CD4-positive, alpha-beta T cell treated with Interleukin-21 for 1 hour (primary cell): ENCODE measurements at places on chromosomes 5 and 9.

GRCh38 chr5:134175921-134176510 is 734 bp downstream of the SKP1 start:
- DNase-seq, result peak; percentile 59

GRCh38 chr9:79300068-79300467 is 271.7 kb upstream of the TLE4 start:
- DNase-seq, result no peak

- no peak for DNase-seq
Observed at GRCh38 chr9:129330711-129331492, 152.8 kb upstream of the IER5L start.

- DNase-seq, result no peak
Observed at GRCh38 chr5:115306011-115306536, 9.6 kb upstream of the CCDC112 start.

DNA sequence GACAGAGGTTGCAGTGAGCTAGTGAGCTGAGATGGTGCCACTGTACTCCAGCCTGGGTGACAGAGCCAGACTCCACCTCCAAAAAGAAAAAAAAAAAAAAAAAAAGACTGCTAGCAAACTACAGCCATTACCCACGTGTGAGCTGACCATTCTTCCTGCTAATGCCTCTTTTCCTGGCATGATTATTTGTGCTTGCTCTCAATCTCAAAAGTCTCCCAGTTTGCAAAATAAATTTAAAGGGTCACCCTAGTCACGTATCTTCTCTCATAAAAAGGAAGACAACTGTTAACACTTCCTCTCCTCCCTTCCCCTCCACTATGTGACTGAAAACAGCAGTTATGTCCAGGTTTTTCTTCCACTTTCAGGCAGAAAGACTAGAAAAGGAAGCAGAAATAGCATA is 37.2 kb downstream of the TRIM36 start:
- DNase-seq, result no peak

GRCh38 chr9:18829873-18830272 is 203.1 kb downstream of the SAXO1 start:
- no peak for DNase-seq

- no peak for DNase-seq
Observed at GRCh38 chr5:75961818-75962217, 121.4 kb upstream of the SV2C start.

DNA sequence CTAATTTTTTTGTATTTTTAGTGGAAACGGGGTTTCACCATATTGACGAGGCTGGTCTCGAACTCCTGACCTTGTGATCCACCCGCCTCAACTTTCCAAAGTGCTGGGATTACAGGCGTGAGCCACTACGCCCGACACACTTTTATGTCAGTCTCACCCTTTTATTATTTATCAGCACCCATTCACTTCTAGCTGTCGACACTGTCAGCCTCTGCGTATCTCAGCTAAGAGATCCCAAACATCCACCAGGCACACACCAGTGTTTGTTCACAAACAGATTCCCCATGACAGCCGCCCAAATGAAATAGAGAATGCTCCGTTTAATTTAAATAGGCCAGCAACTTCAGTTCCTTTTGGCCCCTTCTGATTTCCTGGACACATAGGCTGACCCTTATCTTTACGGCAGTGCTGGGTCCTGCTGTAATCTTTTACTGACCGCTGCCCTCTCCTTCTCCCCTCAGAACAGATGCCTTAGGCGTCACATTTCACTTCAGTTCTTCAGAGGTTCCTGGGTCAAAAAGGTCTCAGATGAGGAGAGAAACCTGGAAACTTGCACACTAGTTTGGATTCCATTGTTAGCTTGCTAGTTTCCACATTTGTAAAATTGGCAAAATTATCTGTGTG is 43.1 kb upstream of the CKMT2 start:
- no peak for DNase-seq

DNA sequence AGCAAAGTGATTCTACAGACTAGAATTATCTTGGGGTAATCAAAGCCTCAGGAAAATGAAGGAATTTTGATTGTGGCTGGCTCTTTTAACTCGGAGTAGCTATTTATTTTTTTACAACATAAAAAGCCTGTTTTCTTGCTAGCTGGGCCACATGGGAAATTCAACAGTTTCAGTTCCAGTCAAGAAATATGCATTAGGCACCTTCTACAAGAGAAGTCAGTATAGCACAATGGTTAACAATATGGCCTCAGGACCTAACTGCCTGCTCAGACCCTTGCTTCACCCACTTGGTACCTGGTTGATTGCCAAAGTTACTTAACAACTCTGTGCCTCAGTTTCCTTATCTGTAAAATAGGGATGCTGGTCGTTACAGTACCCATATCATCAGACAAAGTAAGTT is 586.2 kb downstream of the ZNF608 start:
- DNase-seq, result no peak

GRCh38 chr5:147756566-147756965 is 26.0 kb downstream of the JAKMIP2 start:
- DNase-seq, result no peak

DNA sequence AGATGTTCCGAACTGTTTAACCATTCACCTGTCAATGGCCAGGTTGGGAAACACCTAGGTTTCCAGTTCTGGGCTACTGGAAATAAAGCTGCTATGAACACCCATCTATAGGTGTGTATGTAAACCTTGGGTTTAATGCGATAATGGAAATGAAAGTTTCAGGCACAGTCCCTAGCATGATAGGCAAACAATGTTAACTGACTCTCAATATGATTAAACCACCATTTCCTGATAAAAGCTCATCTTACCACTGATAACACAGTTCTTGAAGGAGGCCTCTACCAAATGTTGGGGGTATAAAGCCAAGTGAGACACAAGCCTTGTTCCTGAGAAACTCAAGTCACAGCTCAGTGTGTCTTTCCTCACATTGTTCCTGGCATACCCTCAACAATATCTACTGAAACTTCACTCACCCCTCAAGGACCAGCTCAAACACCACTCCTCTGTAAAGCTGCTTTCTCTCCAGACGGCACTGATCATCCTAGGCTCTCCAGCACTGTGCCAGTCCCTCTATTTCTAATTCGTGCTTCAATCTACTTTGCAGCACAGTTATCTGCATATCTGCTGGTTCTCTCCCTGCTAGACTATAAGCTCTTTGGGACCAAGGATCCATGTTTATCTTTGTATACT is 15.8 kb downstream of the RAB14 start:
- no peak for DNase-seq

GRCh38 chr5:24510523-24510988 is 134.2 kb downstream of the CDH10 start:
- DNase-seq, result no peak

DNA sequence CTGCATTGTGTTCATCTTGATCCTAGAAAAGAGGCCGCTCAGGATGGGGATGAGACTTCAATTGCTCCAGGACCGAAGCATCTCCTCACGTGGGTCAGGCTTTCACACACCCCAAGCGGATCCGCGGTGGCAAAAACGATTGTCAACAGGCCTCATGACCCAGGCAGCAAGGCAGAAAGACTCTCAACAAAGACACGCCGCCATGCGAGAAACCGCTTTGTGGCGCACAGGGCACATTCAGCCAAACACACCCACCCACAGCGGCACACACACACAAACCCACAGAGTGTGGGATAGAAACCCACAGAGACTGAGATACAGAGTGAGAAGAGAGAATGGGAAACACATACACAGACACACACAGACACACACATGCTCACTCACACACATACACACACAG is 483.4 kb downstream of the SPATA31A7 start:
- DNase-seq, result no peak

GRCh38 chr5:112440031-112440430 is 21.0 kb upstream of the EPB41L4A start:
- no peak for DNase-seq

GRCh38 chr5:175534070-175534932 is 55.9 kb downstream of the SFXN1 start:
- peak; percentile 82 for DNase-seq

GRCh38 chr5:125717209-125717608 is 706.0 kb upstream of the GRAMD2B start:
- DNase-seq, result no peak

DNA sequence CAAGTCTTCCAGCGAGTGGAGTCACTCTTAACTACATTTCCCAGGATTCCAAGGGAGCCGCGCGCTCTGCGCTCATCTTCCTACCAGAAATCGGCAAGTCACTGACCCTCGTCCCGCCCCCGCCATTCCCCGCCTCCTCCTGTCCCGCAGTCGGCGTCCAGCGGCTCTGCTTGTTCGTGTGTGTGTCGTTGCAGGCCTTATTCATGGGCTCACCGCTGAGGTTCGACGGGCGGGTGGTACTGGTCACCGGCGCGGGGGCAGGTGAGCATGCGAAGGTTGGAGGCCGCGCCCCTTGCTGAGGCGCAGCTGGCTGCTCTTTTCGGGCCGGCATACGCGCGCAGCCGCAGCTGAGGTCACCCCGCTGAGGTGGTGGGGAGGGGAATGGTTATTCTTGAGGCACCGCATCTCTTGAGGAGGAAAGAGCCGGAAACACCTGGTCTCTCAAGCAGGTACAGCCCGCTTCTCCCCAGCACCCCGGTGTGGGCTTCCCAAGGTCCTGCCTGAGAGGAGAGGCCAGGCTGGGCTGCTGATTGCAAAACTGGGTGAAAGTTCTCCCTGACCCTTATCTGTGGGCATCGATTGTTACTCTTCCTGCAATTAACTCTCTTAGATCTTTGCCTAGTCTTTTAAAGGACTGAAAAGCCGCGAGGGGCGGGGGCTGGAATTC is at the start of gene HSD17B4:
Gene HSD17B4, plus strand, starts transcription at position 125 of the 667 bp plus-strand sequence. Its CDS starts 79 bp downstream, at position 204.
- DNase-seq, result peak; percentile 81

- DNase-seq, result no peak
Observed at GRCh38 chr5:60779466-60779865, 64.6 kb downstream of the ELOVL7 start.

DNA sequence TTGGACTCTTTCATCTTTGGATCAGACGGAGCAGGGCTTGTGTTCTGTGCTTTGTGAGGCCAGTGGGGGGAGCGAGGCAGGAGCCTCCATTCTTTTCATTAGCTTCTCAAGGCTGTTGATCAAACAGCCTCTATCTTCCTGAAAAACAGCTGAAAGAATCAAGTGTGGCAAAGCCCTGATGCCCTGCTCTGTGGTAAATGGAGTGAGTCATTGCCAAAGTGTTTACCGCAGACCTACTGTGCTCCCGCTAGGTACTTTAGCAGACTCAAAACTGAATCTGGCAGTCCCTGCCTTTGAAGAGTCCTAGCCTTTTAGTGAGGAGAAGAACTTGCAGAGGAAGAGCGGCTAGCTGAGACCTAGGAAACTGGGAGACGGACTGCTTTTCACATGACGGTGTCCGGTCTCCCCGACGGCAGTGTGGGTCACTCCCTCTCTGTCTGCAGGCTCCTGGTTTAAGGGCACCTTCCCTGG is 3.3 kb downstream of the ANKRD33B start:
- DNase-seq, result no peak

GRCh38 chr5:76953551-76954382 is 922 bp downstream of the CRHBP start:
- no peak for DNase-seq
